ENCODE measurements at places on chromosomes 1 and 21.

DNA sequence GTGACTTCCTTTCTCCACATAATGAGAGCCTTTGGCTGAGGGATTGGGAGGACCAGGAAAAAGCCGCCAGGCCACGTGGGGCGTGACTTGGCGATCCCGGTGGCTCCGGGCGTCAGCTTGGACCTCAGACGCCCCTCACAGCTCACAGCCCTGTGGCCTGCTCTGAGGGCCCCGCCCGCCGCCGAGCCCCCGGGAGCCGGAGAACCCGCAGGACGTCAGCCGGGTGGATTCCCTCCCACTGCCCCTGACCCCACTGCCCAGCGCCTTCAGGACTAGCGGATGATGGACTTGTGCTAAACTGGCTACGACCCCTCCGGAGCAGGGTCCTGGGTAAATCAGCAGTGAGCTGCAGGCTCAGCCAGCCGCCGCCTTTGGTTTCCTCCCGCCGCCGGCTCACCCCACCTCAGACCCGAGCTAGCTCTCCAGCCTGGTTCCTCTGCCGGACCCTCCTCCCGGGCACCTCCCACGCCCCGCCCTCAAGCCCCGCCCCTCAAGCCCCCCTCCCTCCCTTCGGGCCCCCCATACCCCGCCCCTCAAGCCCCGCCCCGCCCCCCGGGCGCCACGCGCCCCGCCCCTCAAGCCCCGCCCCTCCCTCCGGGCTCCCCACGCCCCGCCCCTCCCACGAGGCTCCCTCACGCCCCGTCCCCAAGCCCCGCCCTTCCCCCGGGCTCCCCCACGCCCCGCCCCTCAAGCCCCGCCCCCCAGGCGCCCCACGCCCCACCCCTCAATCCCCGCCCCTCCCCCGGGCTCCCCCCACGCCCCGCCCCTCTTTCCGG lies 10.0 kb upstream of the FAAP20 start:
- DNase-seq: peak; percentile 80

GRCh38 chr1:157992833-157993146 lies 655 bp upstream of the KIRREL1 start:
- no peak for DNase-seq

DNA sequence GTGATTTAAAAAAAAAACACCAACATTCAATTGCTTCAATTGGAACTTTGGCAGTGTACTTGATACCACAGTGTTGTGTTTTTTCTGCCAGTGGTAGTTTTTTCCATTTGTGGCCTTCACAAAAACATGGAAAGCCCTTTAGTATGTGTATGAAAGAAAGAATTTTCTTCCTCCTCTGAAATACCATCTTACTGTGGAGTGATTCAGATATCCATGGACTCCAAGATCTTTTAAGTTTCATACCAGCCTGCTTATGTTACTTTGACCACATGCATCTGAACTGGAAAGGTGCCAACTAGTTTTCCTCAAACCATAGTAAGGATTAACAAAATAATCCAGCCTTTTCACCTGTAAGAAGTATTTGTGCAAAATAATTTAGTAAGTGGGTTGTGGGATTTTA lies 3.4 kb downstream of the PPP2R5A start:
- DNase-seq: no peak

- no peak for DNase-seq
Measured at GRCh38 chr21:45071874-45072737, 2.3 kb upstream of the ADARB1 start.

DNA sequence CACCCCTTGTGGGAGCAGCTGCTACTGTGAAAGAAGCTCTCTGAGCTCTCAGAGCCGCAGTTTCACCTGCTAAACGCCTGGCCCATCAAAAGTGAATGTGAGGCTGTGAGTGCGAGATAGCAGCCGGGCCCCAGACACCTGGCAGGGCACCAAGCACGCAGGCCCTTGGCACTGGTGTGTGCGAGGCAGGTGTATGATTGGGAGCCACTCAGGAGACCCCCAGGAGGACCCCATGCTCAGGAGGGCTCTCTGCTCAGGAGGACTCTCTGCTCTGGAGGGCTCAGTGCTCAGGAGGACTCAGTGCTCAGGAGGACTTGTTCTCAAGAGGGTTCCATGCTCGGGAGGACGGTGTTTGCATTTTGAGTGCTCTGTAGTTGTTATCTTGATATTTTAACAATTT lies 14.3 kb upstream of the ADARB1 start:
- DNase-seq: no peak
